Adrenal gland (tissue), 19 donors: ENCODE measurements at places on chromosomes 5 and 9. TPM values are rescaled to one million over a fixed set of nuclear protein-coding genes. Genes with fewer than 3 reads are reported as not detected.

The DMRTA1 gene
- polyA plus RNA-seq: 0.07 TPM

The HAVCR2 gene
- 11.4 TPM for polyA plus RNA-seq

- peak; percentile 90 for DNase-seq
These were observed 1.6 kb downstream of the NINJ1 start for GRCh38 chr9:93132287-93132927.

The BTNL8 gene
- polyA plus RNA-seq: 0.15 TPM

GRCh38 chr5:171957591-171958251, 48.7 kb downstream of the FBXW11 start:
- peak; percentile 80 for DNase-seq

The CD72 gene
- 1.3 TPM for polyA plus RNA-seq

The KIF4B gene
- polyA plus RNA-seq: not detected

The TAF11L10 gene
- polyA plus RNA-seq: not detected

- peak; percentile 39 for DNase-seq
These were observed 75.4 kb downstream of the SLC38A9 start for GRCh38 chr5:55636683-55637082.

- DNase-seq: no peak
These were observed 127.2 kb downstream of the VPS13A start for GRCh38 chr9:77304543-77304942.

The RAD23B gene
- 31.7 TPM for polyA plus RNA-seq

DNA sequence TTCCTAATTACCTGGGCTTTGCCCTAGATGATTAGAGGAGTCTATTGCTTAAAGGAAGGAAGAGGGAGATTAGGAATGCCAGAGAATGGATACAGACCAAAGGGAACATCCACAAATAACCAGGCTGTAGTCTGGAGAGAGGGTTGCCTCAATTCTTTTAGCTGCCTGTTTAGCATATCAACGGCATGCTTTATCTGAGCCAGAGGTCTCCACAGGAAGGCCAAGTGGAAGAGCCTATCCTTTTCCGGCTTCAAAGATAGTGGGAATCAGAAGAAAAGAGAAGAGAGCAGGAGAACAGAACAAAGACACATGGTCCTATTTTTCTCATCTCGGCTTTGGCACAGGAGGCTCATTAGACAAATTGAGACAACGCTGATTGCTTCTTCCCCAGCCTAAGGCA, 142.4 kb downstream of the NMUR2 start:
- no peak for DNase-seq
